Midbrain (tissue), 1 donor: ENCODE measurements at places on chromosomes 12 and 14.

DNA sequence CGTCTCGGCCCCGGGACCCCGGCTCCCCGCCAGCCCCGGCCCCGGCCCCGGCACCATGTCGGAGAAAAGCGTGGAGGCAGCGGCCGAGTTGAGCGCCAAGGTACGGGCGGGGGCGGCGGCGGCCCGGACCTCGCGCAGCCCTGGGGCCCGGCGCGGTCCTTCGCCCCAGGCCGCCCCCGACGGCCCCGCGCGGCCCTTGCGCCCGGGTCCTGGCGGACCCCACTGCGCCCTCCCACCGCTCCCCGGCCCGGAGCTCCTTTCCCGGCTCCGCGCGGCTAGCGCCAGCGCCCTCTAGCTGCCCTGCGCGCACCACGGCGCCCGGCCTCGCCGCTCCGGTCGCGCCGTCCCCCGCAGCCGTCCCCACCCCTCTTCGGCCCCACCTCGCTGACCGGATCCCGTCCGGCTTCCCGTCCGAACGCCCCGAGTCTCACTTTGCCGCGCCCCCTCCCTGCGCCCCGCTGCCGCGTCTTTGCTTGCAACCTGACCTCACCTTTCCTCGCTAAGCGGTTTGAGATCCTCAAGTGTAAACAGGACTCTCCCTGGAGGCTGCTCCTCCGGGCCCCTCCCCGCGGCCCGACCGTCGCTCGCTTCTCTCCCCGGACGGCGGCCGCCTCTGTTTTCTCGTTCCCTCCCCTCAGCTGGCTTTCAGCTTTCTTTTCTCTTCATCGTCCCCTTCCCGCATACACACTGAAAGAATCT lies 637 bp downstream of the PTMS start:
- peak; percentile 50 for DNase-seq

DNA sequence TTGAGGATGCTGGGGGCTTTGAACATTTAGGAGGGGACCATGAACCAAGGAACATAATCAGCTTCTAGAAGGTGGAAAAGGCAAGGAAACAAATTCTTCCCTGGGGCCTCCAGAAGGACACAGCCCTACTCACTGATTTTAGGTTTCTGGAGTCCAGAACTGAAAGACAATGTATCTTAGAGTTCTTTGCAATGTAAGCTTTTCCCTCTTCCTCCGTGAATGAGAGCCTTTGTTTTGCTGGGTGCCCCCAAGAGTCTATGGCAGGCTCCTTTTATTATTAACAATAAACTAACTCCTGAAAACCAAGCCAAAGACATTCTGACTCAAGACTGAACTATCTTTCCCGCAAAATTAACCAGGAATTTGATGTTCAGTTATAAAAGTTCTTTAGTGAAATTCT lies 204.1 kb downstream of the STXBP6 start:
- DNase-seq, result no peak

DNA sequence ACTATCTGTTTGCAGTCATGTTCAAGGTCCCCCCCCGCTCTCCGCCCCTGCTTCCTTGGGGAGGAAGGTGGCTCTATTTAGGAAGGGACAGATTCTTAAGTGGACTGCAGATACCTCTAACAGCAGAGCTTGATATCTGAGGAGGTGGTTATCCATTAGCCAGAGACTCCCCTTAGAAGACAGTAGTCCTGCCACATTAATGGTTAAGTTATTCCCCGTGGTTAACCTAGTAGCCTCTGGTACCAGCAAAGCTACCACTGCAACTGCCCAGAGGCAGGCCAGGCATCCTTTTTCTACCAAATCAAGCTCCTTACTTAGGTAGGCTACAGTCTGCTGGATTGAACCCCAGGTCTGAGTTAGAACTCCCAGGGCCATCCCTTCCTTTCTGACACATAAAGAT lies 162.1 kb upstream of the AVPR1A start:
- no peak for DNase-seq

DNA sequence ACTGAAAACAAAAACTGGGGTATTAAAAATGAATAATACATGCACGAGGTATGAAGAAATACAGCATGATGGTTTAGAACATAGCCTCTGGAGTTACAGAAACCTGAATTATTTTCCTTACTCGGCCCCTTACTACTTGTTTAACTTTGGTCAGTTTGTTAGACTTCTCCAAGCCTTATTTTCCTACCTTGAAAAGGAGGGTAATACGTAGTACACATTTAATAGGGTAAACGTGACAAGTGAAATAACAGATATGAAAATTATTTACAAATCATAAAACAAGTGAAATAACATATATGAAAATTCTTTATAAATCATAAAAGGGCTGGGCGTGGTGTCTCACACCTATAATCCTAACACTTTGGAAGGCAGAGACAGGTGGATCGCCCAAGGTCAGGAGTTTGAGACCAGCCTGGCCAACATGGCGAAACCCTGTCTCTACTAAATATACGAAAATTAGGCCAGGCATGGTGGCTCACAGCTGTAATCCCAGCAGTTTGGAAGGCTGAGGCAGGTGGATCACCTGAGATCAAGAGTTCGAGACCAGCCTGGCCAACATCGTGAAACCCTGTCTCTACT lies 11.4 kb upstream of the PKP2 start:
- no peak for DNase-seq

- no peak for DNase-seq
These were observed 36.0 kb downstream of the MEG3 start for GRCh38 chr14:100861937-100862247.

GRCh38 chr12:53190108-53190729 lies 9.5 kb upstream of the CSAD start:
- peak; percentile 18 for DNase-seq

DNA sequence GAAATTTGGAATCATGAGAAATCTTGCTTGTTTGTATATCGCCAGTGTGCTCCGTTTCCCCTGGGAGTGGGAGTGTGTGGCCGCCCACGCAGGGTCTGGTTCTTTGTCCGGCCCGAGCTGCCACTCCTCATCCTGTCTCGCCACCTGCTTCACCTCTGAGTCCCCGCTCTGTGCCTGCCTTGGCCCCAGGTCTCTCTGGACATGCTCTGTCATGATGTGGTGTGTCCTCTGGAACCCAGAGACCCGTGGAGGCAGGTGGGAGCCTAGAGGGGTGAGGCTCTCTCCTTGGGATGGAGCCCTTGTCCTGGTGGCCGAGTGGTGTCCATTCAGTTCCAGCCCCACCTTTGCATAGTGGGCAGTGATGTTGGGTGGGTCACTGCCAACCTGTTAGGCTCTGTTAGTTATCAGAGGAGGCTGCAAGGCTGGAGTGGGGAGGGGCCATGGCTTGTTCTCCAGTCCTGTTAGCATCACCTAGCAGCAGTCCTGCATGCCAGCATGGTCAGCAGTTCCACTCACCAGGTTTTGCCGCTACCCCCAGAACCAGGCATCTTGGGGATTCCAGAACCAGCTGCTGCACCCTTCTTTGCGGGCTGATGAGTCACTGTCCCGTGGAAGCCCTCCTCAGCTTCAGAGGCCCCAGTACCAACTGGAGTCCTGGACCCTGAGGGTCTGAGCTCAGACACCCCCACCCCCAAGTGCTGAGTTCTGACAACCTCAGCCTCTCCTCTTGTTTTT lies 76.5 kb downstream of the EP400 start:
- no peak for DNase-seq

DNA sequence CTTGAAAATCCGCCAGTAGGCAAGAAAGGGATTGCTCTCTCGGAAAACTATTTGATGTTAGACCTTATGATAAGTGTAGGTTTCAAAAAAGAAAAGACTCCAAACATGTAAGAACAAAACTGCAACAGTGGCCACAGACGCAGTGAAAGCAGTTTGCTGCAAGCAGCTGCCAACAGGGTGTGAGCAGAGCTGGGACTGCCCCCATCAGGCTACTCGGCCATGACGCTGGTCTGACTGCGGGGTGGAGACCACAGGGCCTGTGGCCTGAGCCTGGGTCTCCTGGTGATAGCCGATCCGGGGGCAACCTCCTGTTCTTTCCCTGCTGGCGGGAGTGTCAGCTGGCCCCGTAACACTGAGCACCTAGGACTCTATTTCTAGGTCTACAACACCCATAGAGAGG lies 63.2 kb downstream of the AMN start:
- DNase-seq, result peak; percentile 54

- no peak for DNase-seq
These were observed 82.4 kb downstream of the ARF6 start for GRCh38 chr14:49975276-49975675.

DNA sequence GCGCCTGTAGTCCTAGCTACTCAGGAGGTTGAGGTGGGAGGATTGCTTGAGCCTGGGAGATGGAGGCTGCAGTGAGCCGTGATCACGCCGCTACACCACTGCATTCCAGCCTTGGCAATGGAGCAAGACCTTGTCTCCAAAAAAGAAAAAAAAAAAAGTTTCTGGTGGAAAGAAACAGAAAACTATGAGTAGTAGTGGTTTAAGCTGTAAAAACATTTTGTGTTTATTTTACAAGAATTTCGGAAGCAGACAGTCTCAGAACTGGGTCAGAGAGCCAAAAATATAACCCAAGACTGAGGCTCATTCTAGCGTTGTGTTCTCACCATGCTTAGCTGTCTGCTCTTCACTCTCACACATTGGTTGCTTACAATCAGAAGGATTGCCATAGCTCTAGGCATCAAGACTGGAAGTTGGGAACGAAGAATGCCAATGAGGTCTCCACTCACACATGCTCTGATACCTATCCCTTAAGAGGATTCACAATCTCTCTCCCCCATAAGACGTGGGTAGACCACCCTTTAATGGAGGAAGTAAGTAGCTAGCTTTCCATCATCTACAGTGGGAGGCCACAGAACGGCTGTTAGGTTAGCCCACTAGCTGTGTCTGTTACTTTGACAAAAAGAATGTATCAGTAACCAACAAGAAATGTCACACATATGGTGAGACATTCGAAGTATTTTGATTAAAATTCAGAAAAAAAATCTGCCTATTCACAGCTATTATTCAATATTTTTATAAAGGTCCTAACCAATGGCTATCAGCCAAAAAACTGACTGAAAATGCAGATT lies 117.6 kb upstream of the RASSF8 start:
- DNase-seq, result no peak

- DNase-seq, result no peak
These were observed 244.2 kb upstream of the CRY1 start for GRCh38 chr12:107337346-107338095.

DNA sequence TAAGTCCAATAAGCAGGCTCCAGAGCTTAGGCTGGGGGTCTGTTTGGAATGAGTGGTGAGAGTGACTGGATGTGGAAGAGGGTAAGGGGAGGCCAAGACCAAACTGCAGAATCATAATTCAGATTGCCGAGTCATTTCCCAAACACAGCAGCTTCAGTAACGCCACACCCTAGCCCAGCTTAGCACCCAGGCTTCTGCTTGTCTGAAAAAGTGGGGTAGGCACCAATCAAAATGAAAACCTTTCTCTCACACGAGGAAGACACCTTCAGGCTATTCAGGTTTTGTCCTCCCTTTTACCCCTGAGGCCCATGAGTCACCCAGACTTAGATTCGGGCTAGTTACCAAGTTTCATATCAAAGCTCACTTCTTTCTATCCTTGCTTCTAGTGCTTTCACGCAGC lies 306.1 kb downstream of the DAD1 start:
- no peak for DNase-seq

GRCh38 chr12:116910645-116911451 lies at the start of gene FBXW8:
TSS of gene FBXW8 (plus strand) at chr12:116910950. CDS start at chr12:116911038, 88 bp downstream.
- DNase-seq, result peak; percentile 58

DNA sequence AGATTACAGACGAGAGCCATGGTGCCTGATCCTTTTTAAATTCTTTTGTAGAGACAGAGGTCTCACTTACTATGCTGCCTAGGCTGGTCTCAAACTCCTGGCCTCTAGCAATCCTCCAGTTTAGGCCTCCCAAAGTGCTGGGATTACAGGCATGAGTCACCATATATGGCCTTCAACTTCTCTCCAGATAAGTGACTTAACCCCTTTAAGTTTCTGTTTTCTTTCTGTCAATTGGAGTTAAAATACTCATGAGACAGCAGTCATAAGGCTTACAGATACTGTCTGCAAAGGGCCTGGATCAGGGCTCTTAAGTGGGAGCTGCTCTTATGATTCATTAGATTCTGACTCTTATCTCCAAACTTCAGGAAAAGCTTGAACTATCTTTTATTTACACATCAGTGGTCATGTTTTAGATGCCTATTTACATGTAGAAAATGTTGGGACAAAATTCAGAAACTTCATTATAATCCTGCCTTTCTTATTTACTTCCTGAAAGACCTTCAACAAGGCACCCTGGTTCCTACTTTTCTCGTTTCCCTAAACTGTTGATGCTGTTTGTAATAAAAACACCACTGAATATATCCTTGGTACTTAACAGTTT lies 271.5 kb upstream of the TBX3 start:
- no peak for DNase-seq

DNA sequence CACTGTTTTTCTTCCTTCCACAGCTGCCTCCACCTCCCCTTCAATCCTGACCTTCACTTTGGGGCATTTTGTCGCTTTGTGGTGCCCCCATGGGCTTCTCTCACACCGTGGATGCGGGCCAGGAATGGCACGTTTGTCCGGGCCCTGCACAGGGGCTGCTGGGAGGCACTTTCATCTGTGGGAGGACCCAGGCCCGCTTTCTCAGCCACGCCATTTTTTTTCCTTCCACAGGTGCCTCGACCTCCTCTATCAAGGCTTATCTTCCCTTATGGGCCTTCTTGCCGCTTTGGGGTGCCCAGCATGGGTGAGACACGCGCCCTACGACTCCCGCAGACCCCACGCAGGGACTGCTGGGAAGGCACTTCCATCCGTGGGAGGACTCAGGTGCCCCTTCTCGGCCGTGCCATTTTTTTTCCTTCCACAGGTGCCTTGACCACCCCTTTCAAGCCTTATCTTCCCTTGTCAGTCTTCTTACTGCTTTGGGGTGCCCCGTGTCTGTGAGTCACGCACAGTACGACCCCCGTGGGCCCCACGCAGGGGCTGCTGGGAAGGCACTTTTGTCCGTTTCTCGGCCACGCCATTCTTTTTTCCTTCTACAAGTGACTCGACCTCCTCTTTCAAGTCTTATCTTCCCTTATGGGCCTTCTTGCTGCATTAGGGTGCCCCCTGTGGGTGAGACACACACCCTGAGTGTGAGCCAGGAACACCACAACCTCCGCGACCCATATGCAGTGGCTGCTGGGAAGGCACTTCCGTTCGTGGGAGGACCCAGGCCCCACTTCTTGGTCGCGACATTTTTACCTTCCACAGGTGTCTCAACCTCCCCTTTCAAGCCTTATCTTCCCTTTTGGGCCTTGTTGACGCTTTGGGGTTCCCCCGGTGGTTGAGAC lies 270.7 kb downstream of the ALG10 start:
- no peak for DNase-seq

DNA sequence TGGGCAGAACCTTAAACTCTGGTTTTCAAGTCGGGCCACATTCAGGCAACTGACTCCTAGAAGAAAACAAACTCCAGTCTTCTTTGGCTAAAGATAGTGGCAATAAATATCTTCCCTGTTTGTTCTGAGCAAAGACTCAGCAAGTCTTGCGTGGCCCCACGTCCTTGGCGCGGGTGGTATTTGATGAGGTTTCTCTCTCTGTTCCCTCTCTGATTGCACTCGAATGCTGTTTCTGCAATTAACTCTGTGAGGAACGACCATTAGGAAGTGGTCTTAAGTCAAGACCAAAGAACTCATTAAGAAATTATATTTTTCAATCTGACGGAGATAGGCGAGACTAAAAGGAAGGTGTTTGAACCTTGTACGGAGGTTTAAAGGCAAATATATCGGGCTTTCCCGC lies 177.6 kb downstream of the TMEM132C start:
- no peak for DNase-seq

- DNase-seq, result no peak
These were observed 144.5 kb upstream of the FBXO33 start for GRCh38 chr14:39576736-39577135.

GRCh38 chr12:58961906-58962305 lies 41.6 kb upstream of the LRIG3 start:
- DNase-seq, result no peak

- DNase-seq, result no peak
These were observed 28.6 kb upstream of the CCDC91 start for GRCh38 chr12:28161697-28162096.
